Cardiac septum (tissue), 1 donor: ENCODE measurements at places on chromosomes 2 and 18.

DNA sequence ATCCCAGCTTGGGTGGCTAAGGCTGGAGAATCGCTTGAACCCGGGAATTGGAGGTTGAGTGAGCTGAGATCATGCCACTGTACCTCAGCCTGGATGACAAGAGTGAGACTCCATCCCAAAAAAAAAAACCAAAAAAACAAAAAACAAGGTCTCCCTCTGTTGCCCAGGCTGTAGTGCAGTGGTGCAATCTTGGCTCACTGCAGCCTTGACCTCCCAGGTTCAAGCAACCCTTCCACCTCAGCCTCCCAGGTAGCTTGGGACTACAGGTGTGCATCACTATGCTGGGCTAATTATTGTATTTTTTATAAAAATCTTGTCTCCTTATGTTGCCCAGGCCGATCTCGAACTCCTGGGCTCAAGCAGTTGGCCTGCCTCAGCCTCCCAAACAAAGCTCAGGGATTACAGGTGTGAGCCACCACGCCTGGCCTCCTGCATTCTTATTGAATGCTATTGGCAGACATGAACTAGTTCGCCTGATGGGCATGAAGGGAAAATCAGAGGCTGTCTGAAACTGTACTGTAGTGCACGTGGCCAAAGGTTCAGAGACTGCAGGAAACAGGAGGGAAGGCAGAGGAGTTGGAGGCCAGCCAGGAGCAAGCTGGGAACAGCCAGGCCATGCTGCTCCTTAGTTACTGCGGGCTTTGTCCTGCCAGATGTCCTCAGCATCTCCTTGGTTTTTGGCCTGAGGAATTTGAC lies 16.0 kb upstream of the ASXL2 start:
- DNase-seq = no peak

GRCh38 chr18:79451237-79452125 lies 55.8 kb downstream of the NFATC1 start:
- no peak for DNase-seq

GRCh38 chr18:8322486-8322885 lies 286.8 kb upstream of the RAB12 start:
- no peak for DNase-seq

DNA sequence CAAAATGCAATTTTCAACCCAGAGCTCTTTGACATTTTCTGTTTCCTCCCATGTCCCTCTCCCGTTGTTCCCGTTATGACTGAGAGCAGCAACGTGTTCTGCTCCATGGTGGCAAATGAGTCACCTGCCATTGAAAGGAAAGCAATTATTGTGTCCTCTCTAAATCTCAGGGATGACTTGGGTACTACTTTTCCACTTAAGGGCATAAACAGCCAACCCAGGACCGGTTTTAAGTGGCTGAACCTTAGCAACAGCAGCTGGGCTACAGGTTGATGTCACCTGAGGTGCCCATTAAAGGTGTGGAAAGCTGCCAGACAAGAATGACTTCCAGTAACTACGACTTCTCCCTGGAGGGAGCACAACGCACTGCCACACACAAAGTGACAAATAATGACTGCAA lies 236.8 kb downstream of the NCKAP5 start:
- no peak for DNase-seq

DNA sequence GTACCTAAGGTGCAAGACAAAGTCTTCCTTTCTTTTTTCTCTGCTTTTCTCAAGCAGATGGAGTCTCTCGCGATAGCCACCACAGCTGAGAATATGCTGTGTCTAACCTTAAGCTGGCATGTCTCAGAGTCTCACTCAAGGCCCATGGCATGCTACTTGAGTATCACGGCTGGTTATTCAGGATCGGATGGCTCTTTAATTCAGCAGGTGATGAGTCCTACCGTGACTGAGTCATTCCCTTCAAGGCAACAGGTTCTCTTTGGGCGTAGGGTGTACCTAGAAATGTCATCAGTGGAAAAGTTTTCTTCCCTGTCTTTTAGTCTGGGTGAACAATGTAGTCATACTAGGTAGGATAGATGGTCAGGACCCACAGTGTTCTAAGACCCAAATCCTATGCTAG lies 136.2 kb downstream of the DIS3L2 start:
- DNase-seq = no peak

GRCh38 chr2:178886006-178886405 lies 78.8 kb upstream of the TTN start:
- no peak for DNase-seq

DNA sequence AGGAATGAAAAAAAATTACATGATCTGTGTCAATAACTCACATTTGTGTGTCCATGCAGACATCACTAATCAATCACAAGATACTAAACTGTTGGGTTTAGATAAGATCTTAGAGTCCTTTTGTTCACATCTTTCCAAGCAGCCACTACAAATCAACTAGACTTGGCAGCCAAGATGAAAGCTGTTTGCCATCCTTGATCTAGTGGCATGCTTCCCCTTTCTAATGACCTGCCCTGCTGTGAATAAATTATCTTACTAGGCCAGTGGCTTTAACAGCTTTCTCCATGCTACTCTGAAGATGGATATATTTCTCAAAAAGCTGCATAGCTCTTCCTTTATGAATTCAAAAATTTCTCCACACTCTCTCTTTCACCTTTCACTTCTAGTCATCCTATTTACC lies 1338.0 kb upstream of the ACVR2A start:
- no peak for DNase-seq

DNA sequence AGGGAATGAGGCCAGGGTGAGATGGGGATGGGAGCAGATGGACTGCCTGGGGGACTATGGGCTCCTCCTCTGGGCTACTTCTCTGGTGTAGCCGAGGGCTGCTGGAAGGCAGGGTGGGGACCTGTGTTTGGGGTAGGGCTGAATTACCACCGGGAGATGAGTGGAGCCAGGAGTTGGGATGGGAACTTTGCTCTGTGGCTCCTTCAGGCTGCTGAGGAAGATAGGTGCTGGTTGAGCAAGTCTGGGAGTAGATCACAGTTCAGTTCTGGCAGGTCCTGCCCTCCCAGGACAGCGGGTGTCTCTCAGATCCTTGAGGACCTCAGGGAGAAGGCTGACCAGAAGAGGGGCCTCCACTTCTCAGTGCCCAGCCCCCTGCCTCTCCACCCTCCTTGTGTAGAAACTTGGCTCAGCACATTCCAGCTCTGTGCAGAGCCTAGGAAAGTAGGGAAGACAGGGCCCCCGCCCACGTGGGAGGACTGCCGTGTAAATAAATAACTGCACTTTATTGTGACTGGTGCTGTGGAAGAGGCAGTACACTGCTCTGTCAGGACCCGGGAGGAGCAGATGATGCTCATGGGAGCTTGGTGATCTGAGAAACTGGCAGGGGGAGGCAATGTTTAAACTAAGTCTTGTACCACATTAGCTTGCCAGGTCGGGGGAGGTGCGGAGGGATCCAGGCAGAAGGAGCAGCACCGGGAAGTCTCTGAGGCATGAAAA lies 15.3 kb downstream of the TET3 start:
- DNase-seq = no peak

DNA sequence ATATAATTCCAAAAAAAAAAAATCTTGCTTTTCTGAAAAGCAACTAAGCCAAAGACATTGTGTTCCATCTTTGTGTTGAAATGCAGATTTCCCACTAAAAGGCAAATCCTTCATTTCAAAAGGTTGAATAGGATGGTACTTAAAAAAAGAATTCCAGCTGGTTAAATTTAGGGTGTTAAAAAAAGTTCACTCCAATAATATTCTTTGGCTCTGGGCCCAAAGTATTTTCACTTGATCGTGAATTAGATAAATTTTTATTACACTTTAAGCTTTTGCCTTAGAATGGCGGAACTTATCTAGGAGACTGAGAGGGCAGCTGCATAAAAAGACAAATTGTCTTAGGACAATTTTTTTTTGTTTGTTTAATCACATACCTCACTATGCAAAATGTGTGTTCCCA lies 79.2 kb downstream of the BCL11A start:
- no peak for DNase-seq

- DNase-seq = no peak
Measured at GRCh38 chr2:96509847-96510230, 4.7 kb upstream of the NEURL3 start.

DNA sequence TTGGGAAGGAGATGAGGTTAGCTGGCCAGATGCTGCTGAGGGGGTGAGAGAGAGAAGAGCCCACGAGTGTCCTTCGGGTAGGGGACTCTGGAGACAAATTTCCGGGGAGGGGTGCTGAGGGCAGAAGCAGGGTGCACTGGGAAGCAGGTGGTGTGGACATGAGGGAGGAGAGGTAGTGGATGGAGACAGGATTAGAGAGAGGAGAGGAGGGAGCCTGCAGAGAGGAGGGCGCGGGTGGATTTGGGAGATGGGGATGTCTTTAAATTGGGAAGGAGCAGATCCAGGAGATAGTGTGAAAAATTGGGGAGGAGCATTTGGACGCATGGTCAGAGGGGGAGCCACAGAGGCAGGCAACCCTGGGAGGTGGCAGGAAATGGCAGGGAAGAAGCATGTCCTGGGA lies 154.7 kb downstream of the DYSF start:
- DNase-seq = no peak

- no peak for DNase-seq
Measured at GRCh38 chr18:48335829-48336228, 73.4 kb downstream of the ZBTB7C start.

DNA sequence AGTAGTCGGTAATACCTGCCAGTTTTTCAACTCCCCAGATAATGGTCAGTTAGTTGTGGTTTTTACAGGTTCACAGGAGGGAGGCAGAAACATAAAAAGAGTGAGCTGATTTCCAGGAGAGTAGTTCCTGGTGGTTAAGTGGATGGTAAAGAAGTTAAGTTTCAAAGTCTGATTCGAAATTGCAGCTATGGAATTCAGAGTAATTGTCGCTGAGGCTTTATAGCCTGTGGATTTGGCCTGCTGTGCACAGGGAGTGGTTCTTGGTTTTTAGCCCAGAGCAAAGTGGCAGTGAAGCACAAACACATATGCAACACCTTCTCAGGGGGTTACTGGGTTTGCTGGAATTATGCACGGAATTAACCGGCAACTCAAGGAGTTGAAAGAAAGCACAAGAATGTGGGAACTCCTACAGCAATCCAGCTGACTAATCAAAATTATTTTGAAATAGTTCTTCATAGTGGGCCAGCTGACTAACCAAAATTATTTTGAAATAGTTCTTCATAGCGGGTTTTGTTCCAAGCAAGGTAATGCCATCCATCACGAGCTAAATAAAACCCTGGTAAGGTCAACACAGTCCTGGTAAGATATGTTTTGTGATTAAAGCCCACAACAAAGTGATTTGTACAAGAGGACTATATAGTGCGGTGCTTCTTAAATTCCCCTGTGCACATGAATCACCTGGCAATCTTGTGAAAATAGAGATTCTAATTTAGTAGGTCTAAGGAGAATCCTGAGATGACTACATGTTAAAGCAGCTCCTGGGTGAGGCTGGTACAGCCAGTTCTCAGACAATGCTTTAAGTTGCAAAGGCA lies 94.4 kb downstream of the SGPP2 start:
- no peak for DNase-seq

GRCh38 chr2:98039085-98039756 lies 43.5 kb upstream of the TMEM131 start:
- DNase-seq = no peak

- DNase-seq = peak; percentile 90
Measured at GRCh38 chr2:219630770-219631405, 3.5 kb downstream of the SLC4A3 start.

- DNase-seq = no peak
Measured at GRCh38 chr18:63087421-63088230, 231.9 kb downstream of the BCL2 start.

GRCh38 chr2:111896024-111896423 lies 2.4 kb upstream of the MERTK start:
- DNase-seq = no peak

GRCh38 chr2:144481666-144482065 lies 38.3 kb downstream of the ZEB2 start:
- DNase-seq = no peak

DNA sequence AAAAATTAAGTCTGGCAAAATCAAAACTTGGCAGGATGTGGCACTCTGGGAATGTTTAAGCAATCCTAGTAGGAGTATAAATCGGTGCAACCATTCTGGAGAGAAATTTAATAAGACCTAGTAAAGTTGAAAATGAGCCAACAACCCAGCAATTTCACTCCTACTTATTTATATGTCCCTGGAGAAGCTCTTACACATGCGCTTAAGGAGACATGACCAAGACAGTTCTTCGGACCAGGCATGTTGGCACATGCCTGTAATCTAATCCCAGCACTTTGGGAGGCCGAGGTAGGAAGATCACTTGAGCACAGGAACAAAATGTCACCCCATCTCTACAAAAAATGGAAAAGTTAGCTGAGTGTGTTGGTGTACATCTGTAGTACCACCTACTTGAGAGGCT lies 374.6 kb upstream of the LYPD1 start:
- no peak for DNase-seq

DNA sequence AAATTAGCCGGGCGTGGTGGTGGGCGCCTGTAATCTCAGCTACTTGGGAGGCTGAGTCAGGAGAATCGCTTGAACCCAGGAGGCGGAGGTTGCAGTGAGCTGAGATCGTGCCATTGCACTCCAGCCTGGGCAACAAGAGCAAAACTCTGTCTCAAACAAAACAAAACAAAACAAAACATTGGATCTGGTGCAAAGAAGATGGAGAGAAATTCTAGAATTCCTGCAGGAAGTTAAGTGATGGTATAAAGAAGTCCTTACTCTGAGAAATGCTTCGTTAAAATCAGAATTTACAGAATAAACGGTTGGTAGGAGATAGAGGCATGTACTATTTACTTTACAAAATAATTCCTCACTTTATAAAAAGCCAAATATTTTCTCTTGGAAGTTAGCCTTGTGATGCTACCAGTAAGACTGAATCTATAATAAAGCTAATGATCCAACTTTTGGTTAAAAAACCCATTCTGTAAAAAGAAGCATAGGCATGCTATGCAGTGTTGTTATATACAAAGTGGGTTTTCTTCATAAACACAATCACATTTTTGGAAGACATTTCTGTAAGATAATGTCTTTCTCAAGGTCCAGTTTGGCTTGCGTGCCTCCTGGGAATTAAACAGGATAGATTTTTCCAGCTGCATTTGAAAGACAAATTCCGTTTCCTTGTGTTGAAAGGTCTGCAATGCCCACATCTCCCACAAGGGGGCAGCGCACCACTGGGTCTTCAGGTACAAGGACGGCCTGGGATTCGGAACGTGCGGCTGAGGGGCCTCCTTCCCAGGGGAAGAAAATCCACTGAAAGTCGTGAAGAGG lies 35.6 kb upstream of the PNO1 start:
- peak; percentile 91 for DNase-seq

- DNase-seq = no peak
Measured at GRCh38 chr2:181123798-181124231, 143.4 kb downstream of the UBE2E3 start.

DNA sequence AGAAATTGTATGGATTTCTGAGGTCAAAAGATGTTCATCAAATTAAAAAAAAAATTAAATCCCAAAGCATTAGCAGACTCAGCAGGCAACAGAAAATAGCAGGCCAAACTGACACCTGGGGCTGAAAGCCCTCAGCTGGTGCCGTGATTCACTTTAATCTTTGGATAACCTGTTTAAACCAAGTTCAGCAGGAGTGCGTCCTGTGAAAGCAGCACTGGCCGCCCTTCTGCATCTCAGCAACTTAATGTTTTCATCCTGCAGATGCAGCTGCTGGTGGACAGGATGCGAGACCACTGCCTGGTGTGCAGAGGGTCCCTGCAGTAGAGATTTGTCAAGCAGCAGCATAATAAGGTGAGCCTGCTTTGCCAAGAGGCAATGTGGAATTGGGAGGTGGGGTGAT lies 41.2 kb downstream of the CCDC68 start:
- no peak for DNase-seq

GRCh38 chr2:203948733-203949132 lies 12.2 kb downstream of the ICOS start:
- no peak for DNase-seq
